ENCODE measurements at places on chromosomes 12 and 14.

DNA sequence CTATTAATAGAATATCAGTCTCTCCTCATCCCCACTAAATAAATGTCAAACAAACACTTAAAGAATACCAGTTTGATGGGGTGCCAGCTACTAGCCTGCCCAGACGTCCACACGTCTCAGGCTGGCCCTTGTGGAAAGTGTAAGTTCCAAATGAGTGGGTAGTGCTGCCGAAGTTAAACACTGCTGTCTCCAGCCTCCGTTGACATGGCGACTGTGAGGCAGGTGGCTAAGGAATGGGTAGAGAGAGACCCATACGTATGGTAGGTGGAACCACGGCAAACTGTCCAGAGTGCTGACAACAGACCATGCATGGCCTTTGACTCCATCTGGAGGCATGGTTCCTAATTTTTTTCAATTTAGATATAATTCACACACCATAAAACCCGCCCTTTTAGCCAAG lies 37.9 kb downstream of the PITPNM2 start:
- no peak for DNase-seq

GRCh38 chr14:104771918-104772706 lies 19.2 kb downstream of the SIVA1 start:
- no peak for DNase-seq

DNA sequence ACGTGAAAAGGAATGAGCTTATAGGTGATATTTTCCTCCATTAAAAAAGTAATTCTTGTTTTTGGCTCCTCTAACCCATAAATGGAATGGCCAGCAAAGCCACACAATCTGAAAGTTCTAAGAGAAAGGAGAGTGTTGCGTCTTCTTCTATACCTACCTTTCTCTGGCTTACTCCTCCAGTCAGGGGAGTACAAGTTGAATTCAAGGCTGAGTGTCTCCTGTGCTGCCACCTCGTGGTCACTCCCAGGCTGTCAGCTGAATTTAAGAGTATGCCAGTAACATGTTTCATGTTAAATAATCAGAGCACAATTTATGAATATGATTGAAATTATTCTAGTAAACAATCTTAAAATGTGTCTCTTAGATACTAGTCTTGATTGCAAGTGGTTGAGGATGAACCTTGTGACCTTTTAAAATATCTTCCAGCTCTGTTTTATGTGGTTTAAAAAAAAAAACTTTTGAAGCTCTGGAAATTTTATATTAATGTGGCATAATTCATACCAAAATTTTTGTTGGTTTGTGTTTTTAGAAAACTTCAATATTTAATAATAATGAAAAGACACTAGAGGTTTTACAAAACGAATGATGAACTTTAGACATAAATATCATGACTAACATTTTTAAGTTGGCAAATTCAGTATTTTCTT lies 31.7 kb downstream of the PTHLH start:
- DNase-seq, result peak; percentile 28

DNA sequence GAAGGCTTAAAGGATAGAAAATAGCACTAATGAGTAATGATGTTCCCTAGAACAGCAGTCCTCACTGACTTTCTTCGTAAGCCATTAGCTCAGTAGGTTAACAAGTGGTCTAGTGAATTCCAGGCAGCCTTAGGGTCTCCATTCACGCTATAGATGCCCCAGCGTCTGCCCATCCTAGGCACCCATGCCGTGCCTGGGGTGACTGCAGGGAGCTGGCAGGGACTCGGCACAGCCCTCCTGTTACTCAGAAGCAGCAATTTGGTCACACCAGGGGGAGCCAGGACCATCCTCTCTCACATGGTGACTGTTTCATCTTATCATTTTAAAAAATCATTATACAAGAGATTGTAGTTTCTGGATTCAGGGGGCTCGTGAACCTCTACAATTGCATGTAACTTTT lies 66.0 kb upstream of the TRAF3 start:
- no peak for DNase-seq

DNA sequence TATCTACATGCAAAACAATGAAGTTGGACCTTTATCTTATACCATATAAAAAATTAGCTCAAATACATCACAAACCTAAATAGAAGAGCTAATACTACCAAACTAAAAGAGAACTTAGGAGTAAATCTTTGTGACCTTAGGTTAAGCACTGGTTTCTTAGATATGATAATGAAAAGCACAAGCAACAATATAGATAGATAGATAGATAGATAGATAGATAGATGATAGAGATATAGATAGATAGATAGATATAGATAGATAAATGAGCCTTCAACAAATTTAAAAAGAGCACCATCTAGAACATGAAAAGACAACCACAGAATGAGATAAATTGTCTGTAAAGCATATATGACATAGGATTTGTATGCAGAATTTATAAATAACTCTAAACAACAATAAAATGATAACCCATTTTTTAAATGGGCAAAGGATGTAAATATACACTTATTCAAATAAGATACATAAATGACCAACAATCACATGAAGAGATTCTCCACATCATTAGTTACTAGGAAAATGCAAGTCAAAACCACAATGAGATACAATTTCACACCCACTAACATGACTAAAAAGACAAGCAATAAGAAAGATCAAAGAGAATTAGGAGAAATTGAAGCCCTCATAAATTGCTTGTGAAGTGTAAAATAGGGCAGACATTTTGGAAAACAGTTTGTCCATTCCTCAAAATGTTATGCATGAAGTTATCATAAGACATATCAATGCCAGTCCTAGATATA lies 293.7 kb downstream of the BTG1 start:
- DNase-seq, result no peak

Data from NCI-H1930 (cell line).